Renal pelvis (tissue), 12 donors: ENCODE measurements at places on chromosomes 7 and 10.

DNA sequence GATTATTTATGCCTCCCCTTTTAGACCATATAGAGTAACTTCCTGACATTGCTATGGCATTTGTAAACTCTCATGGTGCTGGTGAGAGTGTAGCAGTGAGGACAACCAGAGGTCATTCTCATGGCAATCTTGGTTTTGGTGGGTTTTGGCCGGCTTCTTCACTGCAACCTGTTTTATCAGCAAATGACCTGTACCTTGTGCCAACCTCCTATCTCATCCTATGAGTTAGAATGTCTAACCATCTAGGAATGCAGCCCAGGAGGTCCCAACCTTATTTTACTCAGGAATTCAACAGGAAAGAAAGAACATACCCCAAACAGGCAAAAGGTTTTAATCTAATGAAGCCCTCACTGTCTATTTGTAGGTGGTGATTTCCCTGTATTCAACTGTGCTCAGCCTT, 205.4 kb upstream of the YAE1 start:
- DNase-seq: no peak

GRCh38 chr10:52213321-52213752, 100.7 kb upstream of the DKK1 start:
- DNase-seq: no peak

DNA sequence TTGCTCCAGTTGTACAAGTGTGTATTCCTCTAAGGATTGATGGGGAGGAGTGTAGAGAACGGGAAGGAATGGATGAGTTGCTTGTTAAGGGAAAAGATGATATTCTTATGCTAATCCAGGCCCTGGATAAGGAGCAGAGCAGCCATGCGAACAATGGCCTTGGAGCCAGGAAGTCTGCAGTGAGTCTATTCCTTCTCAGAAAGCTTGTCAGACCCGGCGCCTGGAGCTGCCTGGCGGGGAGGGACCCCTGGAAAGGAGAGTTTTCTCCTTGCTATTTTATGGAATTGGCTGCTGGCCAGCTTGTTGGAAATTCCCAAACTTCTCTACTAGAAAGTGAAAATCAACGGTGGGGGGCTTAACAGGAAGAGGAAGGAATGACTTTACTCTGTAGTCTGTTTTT, 89.1 kb downstream of the MMRN2 start:
- peak; percentile 91 for DNase-seq

DNA sequence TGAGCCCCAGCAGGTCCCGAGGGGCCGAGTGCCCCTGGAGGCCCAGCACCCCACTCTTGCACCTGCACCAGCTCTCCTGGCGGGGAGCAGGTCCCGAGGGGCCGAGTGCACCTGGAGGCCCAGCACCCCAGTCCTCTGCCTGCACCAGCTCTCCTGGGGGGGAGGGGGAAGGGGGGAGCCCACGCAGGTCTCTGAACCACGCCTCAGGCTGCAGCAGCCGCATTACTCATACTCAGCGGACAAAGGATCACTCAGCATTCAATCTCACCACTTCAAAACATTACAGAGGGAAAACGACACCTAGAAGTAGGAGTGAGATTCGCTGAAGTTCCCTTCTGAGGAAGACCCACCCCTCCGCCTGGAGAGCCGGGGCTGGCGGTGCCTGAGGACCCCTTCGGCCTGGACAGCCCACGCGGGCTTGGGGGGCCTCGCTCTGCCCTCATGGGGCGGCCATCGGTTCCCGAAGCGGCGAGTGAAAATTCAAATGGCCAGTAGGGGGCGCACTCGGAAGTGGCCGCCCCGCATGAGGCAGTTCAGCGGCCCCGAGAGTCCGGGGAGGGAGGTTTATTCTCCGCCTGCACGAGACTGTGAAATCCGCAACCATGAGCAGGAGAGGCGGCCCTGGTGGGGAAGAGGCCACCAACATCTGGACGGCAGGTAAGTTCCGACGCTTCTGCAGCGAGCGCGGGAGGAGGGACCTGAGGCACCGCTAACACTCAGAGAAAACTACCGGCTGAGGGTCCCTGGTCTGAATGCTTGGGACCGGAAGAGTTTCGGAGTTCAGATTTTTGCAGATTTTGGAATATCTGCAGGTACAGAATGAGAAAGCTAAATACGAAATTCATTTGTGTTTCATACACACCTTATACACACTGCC, 1.1 kb upstream of the GPER1 start:
- DNase-seq: no peak

DNA sequence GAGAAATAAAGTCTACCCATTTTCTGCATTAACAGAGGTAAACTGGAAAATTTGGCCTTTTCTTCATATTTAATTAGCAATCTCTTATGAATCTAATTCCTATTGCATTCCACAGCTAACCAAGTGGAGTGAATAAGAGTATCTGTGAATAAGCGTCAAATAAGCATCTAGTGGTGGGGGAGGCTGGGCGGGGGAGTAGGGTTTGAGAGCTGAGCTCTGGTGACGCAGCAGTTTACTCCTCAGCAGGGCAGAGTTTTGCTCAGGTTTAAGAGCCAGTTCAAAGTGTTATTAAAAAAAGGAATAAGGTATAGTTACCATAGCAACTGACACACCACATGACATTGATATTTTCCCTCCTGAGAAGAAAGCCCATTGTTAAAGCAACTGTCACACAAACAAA, 1346.8 kb upstream of the CELF2 start:
- peak; percentile 16 for DNase-seq

DNA sequence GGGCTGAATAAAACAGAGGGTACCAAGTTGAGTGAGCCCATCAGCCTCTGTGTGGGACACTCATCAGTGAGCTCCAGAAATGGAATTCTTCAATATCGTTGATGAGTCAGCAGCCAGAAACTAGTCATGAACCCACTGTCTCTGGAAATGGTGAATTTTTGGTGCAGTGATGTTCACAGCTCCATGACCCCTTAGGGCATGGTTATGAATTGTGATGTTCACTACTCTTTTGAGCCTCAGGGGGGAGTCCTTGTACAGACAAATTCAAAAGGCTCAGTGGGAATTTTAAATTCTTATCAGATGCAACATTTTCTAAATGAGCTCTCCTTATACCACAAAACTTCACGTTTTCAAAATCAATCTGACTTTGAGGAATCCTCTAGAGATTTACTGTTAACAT, 335.7 kb downstream of the PHTF2 start:
- DNase-seq: peak; percentile 23

DNA sequence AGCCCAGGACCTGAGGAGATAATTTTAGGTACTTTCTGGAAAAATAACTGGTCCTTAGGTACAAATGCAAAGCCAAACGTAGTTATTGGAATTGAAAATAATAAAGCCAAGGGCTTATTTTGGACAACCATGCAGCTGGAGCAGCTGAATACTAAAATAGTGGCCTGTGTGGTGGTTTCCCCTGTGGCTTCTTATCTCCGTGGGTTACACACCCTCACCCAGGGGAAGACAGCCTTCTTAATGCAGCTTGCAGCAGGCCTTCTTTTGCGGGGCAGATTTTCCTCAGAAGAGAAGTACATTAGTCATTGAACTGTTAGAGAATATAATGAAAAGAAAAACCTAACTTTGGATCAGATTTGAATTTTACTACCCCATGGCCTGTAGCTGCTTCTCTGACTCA, 133.5 kb downstream of the ST7 start:
- DNase-seq: no peak

DNA sequence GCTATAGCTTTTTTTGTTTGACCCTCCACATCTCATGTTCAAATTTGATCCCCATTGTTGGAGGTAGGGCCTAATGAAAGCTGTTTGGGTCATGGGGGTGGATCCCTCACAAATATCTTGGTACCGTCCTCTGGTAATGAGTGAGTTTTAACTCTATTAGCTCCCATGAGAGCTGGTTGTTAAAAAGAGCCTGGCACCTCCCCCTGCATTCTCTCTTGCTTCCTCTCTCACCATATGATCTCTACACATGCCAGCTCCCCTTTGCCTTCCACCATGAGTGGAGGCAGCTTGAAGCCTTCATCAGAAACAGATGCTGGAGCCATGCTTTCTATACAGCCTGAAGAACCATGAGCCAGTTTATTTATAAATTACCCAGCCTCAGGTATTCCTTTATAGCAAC, 43.0 kb upstream of the IMMP2L start:
- DNase-seq: no peak

- no peak for DNase-seq
Observed at GRCh38 chr10:71969929-71970328, 5.7 kb downstream of the CHST3 start.

GRCh38 chr10:15166325-15166724, 2.2 kb downstream of the NMT2 start:
- DNase-seq: no peak

GRCh38 chr10:76679030-76679429, 958.6 kb downstream of the KCNMA1 start:
- DNase-seq: no peak

- no peak for DNase-seq
Observed at GRCh38 chr7:71015252-71015900, 116.6 kb upstream of the GALNT17 start.

DNA sequence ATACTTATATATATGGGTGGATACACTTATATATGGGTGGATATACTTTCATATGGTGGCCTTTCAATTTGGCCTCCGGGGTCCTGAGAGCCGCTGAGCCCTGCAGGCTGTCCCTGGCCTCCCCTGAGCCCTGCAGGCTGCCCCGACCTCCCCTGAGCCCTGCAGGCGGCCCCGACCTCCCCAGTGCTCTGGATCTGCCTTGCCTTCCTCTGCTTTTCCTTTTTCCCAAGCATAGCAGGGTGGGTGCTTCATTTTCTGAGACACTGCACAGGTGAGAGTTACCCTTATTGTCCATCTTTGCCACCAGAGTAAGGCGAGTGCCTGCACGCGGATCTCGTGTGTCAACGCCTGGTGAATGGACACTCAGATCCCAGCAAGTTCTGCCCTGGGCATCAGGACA, 106.6 kb downstream of the VIPR2 start:
- DNase-seq: no peak

DNA sequence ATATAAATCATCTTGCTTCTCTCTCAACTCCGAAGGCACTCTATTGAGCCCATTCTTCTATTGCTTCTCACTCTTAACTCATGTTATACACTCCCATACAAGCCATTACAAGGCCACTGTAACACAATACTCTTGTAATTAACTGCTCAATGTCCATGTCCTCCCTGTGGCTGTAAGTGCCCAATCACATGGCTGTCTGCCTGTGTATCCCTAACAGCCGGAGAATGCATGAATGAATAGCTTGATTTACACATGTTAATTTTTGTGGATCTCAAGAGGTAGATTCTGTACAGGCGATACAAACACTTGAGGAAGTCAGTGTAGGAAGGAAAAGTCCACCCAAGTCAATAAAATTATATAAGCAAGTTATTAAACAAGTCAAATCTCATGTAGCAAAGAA, 215.6 kb downstream of the DOCK4 start:
- peak; percentile 88 for DNase-seq

- DNase-seq: no peak
Observed at GRCh38 chr10:56895306-56895705, 534.2 kb upstream of the ZWINT start.

- peak; percentile 2 for DNase-seq
Observed at GRCh38 chr7:123397746-123398338, 136.6 kb downstream of the IQUB start.
